ENCODE measurements at places on chromosomes 3 and 15. TPM values are rescaled to one million over a fixed set of nuclear protein-coding genes. Genes with fewer than 3 reads are reported as not detected.

Gene ALDH1L1
- 0.11 TPM for total RNA-seq

Gene HDC
- not detected for total RNA-seq

Gene CPA3
- not detected for total RNA-seq

Gene UROC1
- not detected for total RNA-seq

Gene PLCH1
- 0.29 TPM for total RNA-seq

Gene CFAP44
- total RNA-seq: 4.8 TPM

Gene ATP13A4
- total RNA-seq: not detected

Gene ADGRG7
- total RNA-seq: not detected

Gene RAD51
- 29.8 TPM for total RNA-seq

Gene VEPH1
- 5.7 TPM for total RNA-seq

Gene TRPC1
- 5.9 TPM for total RNA-seq

Gene GRM7
- total RNA-seq: 0.40 TPM

Gene KCNAB1
- total RNA-seq: 0.41 TPM

Gene SUMF1
- total RNA-seq: 25.5 TPM

Gene B3GALNT1
- not detected for total RNA-seq

Data from A375 (cell line).